Effector CD4-positive, alpha-beta T cell (primary cell): ENCODE measurements at places on chromosomes 1 and 21.

- DNase-seq: no peak
These were observed 19.9 kb upstream of the RBM34 start for GRCh38 chr1:235180916-235181460.

DNA sequence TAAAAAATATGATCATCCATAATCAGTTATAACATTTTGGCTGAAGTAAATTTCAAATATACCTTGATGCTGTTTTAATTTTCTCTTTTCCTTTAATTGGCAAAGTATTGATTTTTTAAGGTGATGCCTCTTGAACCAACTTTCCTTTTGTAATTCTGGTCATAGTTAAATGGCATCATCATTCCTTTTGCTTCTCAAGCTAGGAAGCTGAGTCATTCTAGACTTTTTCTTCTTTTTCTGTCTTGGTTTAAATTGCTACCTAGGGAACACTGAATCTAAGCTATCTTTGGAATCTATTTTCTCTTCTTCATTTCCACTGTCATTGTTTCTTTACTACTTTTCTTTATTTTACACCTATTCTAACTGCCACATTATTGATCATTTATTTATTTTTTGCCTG lies 162.7 kb downstream of the HMCN1 start:
- no peak for DNase-seq

DNA sequence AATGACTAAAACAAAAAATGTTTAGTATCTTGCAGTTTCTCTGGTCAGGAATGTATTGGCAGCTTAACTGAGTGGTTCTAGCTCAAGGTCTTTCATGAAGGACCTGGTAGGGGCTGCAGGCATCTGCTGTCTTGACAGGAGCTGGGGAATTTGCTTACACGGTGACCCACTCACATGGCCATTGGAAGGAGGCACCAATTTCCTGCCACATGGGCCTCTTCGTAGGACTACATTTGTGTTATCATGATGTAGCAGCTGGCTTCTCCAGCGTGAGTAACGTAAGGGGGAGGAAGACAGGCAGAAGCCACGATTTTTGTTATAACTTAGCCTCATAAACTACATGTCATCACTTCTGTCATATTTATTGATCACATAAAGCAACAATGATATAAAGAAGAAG lies 376.3 kb downstream of the AMY1C start:
- DNase-seq: no peak

DNA sequence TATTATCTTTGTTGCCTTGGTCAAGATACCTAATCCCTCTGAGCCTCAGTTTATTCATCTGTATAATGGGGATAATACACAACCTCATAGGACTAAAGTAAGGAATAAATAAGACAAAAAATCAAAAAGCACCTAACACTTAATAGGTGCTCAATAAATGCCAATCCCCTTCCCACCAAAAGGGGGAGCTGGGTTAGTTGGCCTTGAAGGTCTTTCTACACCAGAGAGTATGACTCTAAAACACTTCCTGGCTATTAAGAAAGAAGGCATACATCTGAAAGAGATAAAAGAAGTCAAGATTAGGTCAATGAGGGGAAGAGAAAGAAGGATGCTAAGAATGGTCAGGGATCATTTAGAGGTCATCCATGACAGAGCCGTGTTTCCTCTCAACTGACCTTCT lies 11.1 kb downstream of the VSIG8 start:
- no peak for DNase-seq

GRCh38 chr1:244843148-244843978 lies 7.9 kb downstream of the COX20 start:
- no peak for DNase-seq

- DNase-seq: no peak
These were observed 607.8 kb upstream of the ADGRL2 start for GRCh38 chr1:81192647-81193642.

- no peak for DNase-seq
These were observed 62.3 kb downstream of the PRKACB start for GRCh38 chr1:84206375-84206774.

- DNase-seq: no peak
These were observed 140.9 kb downstream of the RHOU start for GRCh38 chr1:228876187-228876586.

DNA sequence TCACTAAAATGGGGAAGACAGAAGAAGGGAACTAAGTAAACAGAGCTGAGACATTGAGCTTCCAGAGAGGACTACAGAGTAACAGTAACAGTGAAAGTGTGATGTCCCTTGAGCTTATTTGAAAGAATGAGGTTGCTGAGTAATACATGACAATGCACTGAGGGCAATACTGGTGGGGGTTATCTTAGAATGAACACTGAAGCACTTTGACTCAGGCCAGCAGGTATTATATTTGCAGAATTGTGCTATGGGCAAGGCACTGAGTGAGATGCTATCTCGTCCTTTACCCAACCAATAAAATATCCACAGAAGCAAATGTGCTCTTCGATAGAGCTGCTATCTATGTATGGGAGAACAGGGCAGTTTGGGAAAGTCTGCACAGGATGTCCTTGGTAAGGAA lies 133.2 kb downstream of the DISP1 start:
- DNase-seq: no peak

DNA sequence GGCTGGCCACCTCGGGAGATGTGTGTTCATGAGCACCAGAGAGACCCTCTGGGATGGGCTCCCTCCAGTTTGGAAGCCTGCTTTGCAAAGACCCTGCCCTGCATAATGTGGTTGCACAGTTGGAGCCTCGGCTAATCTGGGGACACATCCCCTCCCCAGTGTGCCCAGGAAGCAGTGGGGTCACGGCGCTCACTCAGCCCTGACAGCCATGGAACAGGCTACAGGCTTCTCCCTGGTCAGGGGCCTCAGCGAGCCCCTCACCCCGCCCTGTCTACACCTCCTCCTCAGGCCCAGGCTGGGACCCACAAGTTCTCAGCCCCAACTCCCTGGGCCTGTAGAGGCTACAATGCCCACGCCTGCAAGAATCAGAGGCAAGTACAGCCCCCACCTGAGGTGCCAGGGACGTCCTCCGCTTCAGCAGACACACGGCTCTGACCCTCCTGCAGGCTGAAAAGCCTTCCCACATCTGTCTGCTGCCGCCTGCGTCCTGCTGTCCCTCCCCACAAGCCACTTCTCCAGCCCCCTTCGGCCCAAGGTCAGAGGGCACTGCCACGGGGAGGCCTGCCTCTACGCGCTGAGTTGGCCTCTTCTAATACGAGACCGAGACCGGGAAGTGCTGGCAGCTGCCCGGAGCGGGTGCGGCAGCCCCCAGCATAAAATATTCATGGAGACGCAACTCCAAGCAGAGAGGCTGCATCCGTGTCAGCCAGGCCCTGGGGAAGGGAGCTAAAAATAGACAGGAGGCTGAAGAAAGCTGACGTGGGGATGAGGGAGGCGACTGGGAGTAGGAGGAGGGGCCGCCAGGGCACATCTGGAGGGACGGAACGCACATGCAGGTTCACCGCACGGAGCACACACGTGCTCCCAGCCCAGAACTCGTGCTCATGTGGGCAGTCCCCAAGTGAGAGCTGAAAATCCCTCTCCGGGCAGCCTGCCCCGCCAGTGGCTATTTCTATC lies 15.2 kb upstream of the GPR153 start:
- DNase-seq: no peak

GRCh38 chr1:20640183-20640597 lies 6.9 kb downstream of the PINK1 start:
- DNase-seq: peak; percentile 39

- no peak for DNase-seq
These were observed 41.9 kb upstream of the TIAM1 start for GRCh38 chr21:31386006-31386405.

DNA sequence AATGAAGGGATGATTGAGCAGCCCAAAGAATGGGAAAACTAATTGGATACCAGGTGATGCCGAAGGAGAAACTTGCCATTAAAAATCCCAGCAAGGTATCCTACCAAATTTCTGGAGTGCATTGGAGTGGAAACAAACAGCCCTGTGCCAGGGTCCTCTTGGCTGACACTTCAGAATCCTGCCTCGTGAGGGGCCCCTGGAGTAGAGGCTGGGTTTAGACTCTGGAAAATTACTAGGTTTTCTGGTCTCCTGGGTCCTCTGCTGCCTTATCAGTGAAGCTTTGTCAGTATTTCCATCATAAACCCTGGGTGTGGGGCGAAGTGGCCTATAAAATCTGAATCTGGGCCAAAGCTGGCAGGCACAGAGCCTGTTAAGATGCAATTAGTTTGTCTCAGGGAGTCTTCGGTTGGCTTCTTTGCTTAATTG lies 289.2 kb upstream of the USP24 start:
- no peak for DNase-seq

DNA sequence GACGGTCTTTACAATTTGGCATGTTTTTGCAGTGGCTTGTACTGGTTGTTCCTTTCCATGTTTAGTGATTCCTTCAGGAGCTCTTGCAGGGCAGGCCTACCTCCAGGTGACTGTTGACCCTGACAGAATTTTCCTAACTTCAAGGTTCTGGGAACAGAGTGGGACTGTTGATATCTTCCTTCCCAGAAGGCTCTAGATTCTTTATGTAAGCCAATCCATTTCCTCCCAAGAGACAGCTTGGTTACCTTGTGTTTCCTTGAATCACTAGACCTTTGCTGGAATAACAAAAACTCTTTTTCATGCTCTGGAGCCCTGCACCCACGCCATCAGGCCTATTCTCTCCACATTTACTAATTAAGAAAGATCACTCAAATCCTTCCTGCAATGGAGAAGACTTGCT lies 67.0 kb downstream of the C21orf91 start:
- DNase-seq: no peak

DNA sequence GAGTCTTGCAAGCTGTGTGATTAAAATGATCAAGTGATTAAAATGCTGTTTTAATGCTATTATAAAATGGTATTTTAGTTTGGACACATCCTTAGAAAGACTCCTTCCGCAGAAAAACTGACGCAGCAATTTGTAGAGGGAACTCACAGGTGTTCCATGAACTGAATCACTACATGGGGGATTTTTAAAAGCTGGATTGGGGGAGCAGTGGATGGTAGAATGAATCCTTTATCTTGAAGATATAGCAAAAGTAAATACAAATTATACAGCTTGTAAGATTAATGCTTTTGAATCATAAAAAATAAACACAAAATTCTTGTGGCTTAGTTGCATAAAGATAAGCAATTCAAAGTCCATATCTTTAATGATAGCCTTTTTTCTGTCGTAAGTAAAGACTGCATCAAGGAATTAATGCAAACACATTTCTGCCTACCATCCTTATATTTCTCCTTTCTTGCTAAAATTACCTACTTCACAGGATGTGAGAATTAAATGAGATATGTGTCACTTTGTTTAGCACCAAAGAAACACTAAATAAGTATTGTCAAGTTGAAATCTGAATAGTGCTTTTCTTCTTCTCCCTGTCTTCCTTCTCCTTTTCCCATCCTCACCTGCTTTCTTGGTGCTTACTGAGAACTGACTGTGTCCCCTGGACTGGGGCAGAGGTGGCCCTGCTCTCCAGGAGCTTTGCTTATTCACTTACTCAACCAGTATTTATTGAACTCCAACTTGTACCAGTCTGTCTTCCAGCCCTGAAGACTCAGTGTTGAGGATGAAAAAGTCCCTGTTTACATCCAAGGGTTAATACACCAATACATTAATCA lies 61.5 kb upstream of the F3 start:
- DNase-seq: no peak

DNA sequence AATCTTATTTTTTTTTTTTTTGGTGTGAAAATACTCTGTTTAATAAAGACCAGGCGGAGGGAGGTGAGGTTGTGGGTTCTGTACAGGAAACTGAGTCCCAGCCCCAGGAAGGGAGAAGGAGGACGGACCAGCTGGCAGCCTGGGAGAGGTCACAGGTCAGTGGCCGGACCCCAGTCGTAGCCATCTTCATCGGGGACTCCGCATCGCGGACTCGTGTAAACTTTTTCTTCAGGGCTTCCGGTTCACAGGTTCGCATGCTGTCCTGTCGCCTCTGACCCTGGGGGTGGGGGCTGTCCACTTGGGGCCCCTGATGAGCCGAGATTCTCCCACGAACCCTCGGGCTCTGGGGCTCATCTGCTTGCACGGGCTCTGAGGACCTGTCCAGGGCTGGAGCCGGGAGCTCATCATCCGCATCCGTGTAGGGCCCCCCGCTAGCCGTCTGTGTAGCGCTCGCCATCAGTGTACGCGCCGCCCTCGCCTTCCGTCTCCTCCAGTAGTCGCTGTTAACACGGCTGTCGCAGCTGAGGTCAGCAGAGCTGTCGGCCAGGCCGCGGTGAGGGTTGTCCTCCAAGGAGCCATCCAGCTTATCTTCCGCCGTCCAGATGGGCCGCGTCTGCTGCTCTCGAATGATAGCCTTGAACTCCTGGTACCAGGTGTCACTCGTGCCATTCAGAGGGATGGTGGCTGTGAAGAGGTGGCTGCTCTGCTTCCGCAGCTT lies 975.7 kb upstream of the PRMT6 start:
- no peak for DNase-seq

DNA sequence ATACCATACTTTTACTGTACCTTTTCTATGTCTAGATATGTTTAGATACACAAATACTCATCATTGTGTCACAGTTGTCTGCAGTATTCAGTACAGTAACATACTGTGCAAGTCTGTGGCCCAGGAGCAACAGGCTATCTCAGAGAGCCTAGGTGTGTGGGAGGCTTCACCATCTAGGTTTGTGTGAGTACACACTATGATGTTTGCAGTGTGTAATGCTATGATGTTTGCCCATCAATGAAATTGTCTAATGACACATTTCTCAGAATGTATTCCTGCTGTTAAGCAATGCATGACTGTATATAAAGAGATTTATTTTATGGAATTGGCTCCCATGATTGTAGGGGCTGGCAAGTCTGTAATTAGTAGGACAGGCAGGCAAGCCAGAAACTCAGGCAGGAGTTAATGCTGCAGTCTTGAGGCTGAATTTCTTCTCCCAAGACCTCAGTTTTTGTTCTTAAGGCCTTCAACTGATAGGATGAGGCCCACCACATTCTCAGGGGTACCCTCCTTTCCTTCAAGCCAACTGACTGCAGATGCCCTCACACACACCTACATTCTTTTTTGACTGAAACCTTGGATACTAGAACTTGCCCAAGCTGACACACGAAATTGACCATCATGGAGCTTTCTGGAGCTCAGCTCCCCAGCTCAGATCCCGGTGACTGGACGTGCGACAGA lies 7.7 kb upstream of the AGTRAP start:
- no peak for DNase-seq

DNA sequence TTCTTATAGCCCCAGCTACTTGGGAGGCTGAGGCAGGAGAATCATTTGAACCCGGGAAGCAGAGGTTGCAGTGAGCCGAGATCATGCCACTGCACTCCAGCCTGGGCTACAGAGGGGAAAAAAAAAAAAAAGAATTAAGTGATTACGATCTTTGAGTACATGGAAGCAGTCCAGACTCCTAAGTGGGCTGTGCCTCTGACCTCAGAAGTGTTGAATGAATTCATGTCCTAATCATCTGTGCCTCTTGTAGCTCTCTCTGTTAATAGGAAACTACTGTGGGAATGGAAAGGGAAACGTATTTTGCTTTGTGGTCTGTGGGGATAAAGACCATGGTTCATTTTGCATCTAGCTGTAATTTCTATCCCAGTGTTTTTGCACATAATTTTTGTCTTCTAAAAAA lies 8.4 kb upstream of the IVNS1ABP start:
- no peak for DNase-seq

GRCh38 chr1:218620956-218621355 lies 275.8 kb downstream of the TGFB2 start:
- DNase-seq: no peak

- DNase-seq: no peak
These were observed 80.4 kb upstream of the TARDBP start for GRCh38 chr1:10932088-10932487.
